ENCODE measurements at places on chromosomes 6 and 20.
A peak's percentile ranks its signal among the peaks of the same experiment; 100 is the strongest.

DNA sequence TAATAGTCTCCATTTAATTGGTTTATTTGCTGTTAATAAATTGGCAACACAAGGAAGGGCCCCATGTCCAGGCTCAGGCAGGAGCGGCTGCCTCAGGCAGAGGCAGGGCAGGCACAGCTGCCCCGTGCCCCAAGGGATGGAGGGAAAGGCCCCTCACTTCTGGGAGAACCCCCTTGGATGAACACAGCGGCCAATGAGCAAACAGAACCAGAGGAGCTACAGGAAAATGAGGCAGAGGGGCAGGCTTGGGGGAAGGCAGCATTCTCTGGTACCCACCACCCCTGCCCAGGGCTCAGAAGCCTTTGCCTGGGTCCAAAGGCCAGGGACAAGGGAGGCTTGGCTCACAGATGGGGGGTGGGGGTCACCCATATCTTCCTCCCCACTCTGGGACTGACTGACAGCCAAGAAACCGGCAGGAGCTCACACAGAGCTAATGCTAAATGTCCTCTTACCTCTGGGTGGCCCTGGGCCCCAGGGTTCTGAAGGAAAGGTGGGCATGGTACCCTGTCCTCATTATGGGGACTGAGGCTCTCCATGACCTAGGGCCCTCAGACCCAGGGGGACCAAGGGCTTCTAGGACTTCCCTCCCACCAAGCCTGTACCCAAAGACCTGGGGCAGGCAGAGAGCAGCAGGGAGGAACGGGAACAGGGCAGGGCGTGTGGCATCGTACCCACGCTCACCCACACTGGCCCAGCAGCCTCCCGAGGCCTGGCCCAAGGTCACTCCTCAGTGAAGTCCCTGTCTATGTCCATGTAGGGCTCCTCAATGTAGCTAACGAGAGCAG, 47.0 kb downstream of the MYH7B start:
- DNase-seq: no peak

DNA sequence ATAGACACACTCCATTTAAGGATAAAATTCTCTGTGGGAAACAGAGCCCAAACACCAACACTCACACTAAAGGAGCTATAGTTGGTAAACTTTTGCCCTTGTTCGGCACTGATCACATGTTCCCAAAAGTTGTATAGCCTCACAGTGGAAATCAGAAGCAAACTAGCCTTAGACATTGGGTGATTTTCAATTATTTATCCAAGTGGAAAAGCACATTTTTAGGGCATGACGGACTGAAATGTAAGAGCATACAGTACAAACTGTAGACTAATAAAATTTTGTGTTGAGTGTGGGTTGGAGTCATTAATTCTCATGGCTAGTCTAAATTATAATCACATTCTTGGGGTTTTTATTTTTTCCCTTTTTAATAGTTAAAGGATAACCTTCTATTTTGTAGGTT, 202.4 kb downstream of the MOXD1 start:
- DNase-seq: no peak

- DNase-seq: no peak
Measured at GRCh38 chr6:39876826-39877225, 57.4 kb downstream of the MOCS1 start.

DNA sequence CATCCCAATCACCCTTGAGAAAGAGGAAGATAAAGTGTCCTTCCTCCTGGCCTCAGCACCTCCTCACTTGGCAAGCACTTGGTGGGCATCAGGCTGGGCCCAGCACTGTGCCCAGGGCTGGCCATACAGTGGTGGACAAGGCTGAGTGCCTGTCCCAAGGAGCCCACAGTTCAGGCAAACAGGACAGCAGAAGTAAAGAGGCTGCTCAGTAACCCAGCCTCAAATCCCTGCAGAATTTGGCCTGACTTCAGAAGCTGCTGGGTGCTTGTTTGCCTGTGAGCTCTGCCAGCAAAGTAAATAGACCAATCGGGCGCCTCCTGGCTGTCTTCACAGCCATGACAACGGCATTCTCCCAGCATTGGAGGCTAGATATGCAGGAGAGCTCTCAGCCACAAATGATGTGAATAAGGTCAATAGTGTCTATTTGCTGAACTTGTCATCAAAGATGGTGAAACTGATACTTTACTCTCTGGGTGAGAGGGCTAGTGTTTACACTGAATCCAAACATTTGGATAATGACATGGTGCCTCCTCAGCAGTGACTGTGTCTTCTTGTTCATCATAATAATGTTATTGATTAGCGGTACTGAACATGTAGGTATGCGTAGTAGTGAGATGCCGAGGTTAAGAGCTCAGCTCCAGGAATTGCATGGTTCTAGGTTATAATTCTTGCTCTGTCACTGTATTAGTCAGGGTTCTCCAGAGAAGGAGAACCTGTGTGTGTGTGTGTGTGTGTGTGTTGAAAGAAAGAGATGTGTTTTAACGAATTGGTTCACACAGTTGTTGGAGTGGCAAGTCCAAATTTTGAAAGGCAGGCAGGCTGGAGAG, 36.9 kb upstream of the FANCE start:
- peak; percentile 56 for DNase-seq

GRCh38 chr6:1554141-1554475, 55.6 kb upstream of the FOXC1 start:
- no peak for DNase-seq

DNA sequence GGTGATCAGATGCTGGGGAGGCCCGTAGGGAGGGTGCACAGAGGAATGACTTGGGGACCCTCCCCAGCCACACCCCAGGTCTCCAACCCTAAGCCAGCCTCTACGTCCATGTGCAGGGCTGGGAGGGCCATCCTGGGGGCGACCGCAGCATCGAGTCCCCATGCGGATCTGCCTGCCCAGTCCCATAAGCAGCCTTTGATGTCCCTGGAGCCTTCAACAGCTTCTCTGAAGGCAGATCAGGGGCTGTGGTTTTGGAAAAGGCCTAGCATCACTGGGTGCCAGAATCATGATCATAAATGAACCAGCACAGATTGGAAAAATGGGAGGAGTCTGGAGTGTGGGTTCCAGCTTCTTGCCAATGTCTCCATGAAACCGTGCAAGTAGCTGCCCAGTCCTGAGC, 22.9 kb downstream of the TOX2 start:
- peak; percentile 65 for DNase-seq

DNA sequence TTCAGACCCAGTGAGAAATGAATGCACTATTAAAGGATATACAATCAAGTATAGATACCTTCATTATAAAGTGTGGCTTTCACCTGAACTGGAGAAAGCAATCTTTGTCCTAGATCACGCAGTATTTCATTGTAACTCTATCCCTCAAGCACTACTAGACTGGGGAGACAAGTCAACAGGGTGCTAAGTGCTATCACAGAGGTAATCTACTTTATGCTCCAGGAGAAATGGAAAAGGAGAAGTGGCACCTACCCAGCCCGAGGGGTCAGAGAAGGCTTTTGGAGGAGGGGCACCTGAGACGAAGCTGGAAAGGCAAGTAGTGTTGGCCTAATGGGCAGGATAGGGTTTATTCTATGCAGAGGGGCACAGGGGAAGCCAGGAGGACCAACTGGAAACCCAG, 17.1 kb downstream of the ZHX3 start:
- DNase-seq: no peak

GRCh38 chr6:113971741-113972140, 793 bp upstream of the HDAC2 start:
- no peak for DNase-seq

- DNase-seq: peak; percentile 24
Measured at GRCh38 chr6:134132494-134133141, 80.2 kb upstream of the SLC2A12 start.

DNA sequence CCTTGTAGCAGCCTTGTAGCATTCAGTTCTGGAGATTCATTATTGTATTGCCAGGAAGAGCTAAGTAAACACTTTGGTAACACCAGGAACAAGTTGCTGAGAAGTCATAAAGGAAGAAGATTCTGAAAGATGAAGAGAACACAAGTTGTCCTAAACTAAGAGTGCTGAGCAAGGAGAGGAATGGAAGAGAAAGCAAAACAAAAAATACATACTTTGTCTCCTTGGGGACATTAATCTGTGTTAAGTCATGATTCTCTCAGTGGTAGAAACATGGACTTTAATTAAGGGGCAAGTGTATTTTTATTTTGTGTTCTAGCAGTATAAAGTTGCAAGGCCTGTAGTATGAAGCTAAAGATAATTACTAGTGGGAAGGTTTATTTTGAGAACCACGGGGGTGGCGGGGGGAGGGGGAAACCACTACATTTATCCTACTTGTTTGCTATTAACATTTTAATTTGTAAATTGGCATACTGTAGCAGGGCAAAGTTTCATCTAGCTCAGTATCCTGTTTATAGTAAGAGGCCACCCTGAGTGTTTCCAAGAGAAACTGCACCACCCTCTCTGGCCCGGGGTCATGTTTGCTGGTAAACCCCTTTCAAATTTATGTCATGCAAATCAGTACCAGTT, 463.0 kb downstream of the CDKAL1 start:
- no peak for DNase-seq

- peak; percentile 9 for DNase-seq
Measured at GRCh38 chr6:29651413-29652197, 5.3 kb upstream of the MOG start.

DNA sequence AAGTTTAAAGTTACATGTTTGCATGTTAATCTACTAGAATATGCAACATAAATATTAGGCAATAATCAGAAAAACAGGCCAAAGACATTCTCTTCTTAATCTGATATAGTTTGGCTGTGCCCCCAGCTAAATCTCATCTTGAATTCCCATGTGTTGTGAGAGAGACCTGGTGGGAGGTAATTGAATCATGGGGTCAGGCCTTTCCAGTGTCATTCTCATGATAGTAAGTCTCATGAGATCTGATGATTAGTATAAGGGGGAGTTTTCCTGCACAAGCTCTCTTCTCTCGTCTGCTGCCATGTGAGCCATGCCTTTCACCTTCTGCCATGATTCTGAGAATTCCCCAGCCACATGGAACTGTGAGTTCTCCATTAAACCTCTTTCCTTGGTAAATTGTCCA, 1241.7 kb upstream of the ADGRB3 start:
- DNase-seq: no peak

- DNase-seq: peak; percentile 67
Measured at GRCh38 chr6:291697-292505, at the start of gene DUSP22. DUSP22 (plus strand) TSS chr6:292487; CDS start chr6:292540, 53 bp downstream.

GRCh38 chr6:135291288-135292076, 110.4 kb downstream of the MYB start:
- no peak for DNase-seq

DNA sequence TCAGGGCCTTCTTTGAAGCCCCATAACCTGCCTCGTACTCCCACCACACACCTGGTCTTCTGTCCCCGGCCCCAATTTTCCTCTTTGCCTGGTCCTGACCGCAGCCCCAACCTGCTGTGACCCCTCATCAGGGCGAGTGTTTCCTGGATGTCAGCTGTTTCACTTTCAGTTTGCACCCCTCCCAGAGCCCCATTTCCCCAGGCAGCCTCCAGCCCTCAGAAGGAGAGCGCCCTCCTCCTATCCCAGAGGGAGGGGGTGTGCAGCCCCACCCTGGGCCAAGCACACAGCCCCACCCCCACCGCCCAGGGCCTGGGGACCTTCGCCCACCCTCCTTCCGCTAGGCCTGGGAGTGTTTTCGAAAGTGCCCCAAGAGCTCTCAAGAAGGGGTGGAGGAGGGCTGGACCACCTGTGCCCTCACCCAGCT, 1.5 kb downstream of the BAK1 start:
- no peak for DNase-seq

DNA sequence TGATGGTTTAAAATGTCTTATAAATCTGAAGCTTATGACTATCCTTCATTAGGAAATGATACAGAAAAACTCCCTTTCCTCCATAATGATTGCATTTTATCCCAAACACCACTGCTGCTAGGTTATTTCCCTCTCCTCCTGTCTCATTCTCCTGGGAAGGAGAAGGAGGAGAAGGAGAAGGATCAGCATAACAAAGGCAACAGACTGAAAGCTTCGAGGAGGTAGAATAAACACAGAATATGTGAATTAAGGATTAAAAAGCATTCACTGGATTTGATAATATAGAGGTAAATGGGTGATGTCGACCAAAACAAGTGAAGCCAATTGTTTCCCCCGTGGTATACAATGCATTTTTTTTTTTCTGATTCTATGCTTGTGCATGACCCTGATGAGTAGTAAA, 82.0 kb downstream of the WASF1 start:
- DNase-seq: no peak

GRCh38 chr20:22389836-22390542, 194.4 kb downstream of the FOXA2 start:
- DNase-seq: no peak

GRCh38 chr6:108711071-108711470, 137.2 kb upstream of the ARMC2 start:
- DNase-seq: no peak

GRCh38 chr20:49475292-49476015, 7.0 kb downstream of the KCNB1 start:
- DNase-seq: no peak

DNA sequence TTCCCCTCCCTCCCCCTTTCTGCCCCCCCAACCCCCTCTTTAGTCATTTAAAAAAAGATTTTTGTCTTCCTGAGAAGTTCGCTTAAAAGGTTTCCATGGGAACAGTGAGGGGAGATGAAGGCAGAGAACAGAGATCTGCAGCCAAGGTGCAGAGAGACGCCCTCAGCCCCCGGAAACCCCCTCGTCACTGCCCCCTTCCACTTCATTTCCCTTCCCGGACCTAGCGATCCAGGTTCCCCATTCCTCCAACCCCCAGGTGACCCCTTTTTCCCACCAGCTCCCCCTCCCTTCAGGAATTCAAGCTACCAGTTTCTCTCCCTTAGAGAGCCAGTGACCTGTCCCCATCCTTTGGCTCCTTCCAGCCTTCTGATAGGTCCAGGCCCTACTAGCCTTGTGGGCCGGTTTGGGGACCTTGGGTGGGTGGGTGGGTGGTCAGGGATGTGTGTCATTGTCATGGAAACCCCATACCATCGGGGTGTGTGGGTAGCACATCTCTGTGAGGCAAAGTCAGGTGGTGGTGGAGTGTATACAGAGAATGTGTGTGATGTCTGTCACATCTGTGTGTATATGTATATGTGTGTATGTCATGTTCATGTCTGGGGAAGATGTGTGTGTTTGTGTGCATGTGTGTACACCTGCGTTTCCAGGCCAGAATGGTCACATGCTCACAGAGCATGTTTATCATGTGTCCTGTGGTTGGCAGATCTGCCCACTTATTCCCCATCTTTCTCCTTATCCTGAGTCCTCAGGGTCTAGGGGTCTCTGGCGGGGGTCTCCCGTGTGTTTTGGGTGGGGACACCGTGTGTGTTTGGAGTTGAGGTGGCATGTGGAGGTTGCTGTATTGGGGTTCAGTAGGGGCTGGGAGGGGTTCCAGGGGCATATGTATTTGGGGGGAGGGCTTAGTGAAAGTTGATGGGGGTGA, 7.0 kb downstream of the SYNGAP1 start:
- no peak for DNase-seq

- no peak for DNase-seq
Measured at GRCh38 chr6:111027219-111027618, 45.4 kb downstream of the RPF2 start.

DNA sequence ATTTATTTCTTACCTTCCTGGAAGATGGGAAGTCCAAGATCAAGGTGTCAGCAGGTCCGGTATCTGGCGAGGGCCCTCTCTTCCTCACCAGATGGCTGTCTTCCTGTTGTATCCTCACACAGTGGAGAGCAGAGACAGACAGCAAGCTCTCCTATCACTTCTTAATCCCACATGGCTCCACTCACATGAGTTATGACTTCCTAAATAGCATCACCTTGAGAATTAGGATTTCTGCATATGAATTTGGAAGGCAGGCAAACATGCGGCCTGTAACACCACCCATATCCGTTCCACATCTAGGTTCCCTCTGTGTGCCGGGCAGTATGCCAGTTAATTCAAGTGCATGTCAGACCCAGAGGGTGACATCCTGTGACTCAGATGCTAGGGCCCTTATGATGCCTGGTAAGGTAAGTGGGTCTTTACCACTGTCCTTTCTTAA, 2.1 kb downstream of the RAET1E start:
- DNase-seq: no peak

GRCh38 chr6:54981647-54982046, 135.1 kb downstream of the FAM83B start:
- peak; percentile 72 for DNase-seq
